ENCODE measurements at places on chromosomes 3 and 15. TPM values are rescaled to one million over a fixed set of nuclear protein-coding genes. Genes with fewer than 3 reads are reported as not detected.

DNA sequence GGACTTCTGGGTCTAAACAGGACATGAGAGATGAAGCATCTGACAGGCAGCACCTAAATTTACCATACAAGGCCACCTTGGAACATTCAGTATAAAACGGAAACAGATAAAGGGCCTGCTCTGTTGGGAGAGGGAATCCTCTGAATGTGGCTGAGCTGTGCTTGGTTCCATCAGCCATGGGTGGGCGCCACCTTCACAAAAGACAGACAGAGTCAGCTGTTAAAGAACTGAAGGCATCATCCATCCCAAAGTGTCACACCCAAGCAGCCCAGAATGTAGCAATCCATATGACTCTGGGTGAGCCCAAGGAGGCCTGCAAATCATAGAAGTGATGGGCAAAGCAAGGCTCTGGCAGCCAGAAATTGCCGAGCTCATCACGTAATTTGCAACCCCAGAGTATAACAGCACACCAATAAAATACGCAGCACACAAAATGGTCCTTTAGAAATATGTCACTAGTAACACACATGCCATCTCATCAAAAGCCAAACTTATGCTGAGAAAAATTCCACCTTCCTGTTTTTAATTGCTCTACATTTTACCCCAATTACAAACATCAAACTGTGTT, 24.8 kb upstream of the RBP1 start:
- DNase-seq: no peak

SERPINI2 gene
- not detected for total RNA-seq

DNA sequence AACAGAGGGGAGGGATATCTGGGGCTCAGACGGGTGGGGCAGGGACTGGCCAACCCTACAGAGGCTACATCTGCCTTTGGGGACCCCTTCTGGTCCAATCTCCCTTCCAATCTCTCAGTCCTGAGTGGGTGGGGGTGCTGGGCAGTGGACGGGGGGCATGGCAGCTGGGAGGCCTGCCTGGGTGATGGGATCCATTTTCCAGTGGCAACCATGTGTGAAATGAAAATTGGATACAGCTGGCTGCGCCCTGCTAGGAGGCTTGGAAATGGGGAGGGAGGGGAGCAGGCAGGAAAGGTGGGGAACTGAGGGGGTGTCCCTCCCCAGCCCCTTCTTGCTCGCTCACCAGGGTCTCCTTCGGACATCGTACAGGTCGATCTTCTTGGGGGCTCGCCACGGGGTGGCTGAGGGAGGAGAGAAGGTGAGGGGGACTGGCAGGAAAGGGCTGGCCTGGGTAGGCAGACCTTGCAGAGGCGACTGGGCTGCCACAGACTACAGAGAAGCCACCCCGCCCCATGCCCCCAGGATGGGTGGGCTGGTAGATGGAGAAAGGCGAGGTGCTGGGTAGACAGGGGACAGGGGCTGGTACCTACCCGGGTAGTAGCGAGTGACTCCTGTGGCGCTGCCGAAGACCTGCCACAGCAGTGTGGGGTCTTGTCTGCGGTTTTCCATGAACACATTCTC, 21.2 kb upstream of the TMEM115 start:
- DNase-seq: no peak

ARPP21 gene
- 1.6 TPM for total RNA-seq

- no peak for DNase-seq
These were observed 103.0 kb downstream of the CORO2B start for GRCh38 chr15:68681836-68682235.

DNA sequence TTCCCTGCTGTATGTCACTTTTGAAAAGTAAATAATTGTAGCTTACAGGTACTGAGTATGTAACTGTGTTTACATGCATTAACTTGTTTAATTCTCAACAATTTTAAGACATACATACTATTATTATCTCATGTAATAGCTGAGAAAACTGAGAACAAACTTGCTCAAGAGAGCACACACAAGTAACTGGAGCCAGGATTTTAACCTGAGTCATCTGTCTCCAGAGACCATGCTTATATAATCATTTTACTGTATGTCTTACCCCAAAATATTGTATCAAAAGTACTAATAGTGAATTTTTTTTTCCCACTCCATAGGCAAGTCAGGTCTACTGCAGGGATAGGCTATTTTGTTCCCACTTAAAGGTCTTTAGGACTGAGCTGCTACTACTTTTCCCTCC, 95.4 kb downstream of the FEZF2 start:
- DNase-seq: no peak

- no peak for DNase-seq
These were observed 1.3 kb downstream of the ALPK3 start for GRCh38 chr15:84818261-84819131.

GRCh38 chr15:74375303-74375693, 7.9 kb upstream of the CYP11A1 start:
- peak; percentile 91 for DNase-seq

DNA sequence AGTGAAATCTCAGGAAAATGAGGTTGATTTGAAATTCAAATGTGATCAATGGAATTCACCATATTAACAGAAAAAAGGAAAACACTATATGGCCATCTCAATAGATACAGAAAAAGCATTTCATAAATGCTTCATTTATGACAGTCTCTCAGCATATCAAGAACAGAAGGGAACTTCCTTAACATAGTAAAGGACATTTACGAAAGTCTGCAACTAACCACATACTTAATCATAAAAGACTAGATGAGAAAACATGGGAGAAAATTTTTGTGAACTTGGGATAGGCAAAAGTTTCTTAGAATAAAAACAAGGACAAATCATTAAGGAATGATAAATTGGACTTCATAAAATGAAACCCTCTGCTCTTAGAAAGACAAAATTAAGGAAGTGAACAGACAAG, 24.7 kb upstream of the TIPARP start:
- no peak for DNase-seq

DNA sequence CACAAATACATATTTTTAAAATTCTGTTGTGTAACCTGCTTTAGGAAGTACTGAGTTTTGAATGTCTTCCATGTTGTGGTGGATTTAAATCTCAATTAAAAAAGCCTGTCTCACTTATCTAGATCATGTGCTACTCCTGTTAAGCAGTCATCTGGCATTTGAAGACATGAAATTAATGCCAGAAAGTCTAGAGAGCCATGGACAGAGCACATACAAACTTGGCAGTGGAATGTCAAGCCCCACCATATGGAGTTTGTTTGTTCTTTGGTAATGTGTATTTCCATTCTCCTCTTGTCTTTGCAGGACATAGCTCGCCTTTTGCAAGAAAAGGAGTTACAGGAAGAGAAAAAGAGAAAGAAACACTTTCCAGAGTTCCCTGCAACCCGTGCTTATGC, 39.3 kb upstream of the UTS2B start:
- DNase-seq: no peak

GRCh38 chr3:185754920-185755319, 69.9 kb downstream of the IGF2BP2 start:
- no peak for DNase-seq

DNA sequence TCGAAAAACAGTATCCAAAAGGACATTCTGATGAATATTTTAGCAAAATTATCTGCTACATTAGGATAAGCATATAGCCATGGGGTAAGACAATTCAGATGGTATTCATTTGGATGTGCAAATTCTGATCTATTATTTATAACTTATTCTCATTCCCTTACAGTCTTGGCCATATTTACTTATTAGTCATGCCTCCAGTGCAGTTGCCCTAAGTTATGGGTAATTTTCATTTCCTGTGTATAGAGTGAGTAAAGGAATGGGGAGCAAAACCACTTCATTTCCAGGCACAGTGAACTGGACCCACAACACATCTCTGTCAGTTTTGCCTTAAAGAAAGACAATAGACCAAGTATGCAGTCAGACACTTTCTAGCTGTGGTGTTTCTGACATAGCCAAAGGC, 134.3 kb downstream of the POLQ start:
- DNase-seq: no peak

- DNase-seq: no peak
These were observed 33.0 kb downstream of the CCDC12 start for GRCh38 chr3:46943237-46944187.

- no peak for DNase-seq
These were observed 47.8 kb downstream of the GOLIM4 start for GRCh38 chr3:168047936-168048335.

CLDN11 gene
- 24.6 TPM for total RNA-seq

- DNase-seq: no peak
These were observed 70.5 kb upstream of the MAP4 start for GRCh38 chr3:48086705-48087104.

PSMA4 gene
- total RNA-seq: 138 TPM

- DNase-seq: no peak
These were observed 60.0 kb downstream of the ZNF385D start for GRCh38 chr3:21691036-21691435.

ALPK3 gene
- total RNA-seq: 4.5 TPM

DNA sequence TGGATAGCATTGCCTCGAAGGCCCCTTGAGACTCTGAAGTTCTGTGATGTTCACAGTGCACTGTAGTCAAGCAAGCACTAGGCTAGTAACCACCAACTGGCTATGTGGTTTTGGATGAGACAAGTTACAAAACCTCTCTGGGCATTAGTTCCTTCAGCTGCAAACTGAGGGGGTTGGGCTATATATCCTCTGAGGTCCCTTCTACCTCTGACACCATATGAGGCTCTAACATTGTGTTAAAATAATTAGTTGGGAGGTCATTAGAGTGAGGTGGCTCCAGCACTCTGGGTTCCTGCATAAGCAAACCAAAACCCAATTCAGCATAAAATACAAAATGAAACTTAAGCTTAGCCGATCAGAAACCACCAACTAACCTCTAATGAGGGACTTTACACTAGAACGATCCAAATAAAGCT, 209.5 kb upstream of the LRRN1 start:
- no peak for DNase-seq

GNAT1 gene
- total RNA-seq: not detected

ZNF80 gene
- 0.19 TPM for total RNA-seq

DNA sequence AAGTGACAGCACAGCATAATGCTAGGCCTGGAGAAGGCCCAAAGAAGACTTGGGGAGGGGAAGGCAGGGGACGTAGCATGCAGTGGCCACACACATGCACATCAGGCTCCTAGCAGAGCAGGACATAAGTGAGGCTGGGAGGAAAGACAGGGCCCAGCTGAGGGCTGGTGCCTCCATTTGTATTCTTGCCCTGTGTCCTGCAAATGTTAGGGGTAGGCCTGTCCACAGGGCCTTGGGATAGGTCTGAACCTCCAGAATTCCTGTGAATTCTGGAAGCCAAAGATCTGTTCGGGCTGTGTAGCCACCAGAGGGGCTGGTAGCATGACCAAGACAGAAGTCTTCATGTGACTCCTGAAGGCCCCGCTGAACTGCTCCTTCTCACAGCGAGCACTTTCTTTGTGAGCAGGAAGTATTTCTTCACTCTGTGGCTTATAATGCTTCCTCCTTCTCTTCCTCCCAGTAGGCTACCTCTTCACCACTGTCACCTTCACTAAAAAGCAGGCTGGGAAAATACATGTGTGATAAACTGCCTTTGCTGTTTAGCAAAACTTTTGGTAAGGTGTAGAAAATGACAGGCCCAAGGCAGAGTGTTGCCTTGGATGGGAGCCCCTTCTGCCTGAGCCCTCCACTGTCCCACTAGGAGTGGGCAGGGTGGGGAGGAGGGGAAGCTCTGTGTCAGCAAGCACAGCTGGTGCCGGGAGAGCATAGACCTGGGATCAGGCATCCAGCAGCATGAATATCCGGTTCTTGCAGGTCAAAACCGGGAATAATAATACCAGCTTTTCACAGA, 8.4 kb downstream of the CERS3 start:
- DNase-seq: no peak

UROC1 gene
- not detected for total RNA-seq

DNA sequence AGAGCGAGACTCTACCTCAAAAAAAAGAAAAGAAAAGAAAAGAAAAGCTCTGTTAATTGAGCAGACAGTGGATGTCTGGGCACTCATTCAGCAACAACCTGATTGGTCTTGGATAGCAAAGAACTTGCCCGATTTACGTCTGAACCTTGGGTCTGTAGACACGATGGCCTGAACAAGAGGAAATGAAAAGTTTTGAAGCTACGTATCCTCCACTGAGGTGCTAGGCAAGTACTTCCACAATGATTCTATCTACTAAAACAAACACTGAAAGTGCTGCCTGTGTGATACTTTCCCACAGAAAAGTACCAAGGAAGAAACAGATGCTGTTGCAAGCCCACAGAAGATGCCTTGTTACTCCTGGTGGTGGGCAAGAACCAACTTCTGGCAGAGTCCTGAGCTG, 21.8 kb upstream of the MUSTN1 start:
- DNase-seq: no peak

GRCh38 chr3:186220911-186221645, 112.2 kb upstream of the ETV5 start:
- DNase-seq: no peak

GRCh38 chr3:167095976-167096375, 284.1 kb downstream of the ZBBX start:
- DNase-seq: no peak

DNA sequence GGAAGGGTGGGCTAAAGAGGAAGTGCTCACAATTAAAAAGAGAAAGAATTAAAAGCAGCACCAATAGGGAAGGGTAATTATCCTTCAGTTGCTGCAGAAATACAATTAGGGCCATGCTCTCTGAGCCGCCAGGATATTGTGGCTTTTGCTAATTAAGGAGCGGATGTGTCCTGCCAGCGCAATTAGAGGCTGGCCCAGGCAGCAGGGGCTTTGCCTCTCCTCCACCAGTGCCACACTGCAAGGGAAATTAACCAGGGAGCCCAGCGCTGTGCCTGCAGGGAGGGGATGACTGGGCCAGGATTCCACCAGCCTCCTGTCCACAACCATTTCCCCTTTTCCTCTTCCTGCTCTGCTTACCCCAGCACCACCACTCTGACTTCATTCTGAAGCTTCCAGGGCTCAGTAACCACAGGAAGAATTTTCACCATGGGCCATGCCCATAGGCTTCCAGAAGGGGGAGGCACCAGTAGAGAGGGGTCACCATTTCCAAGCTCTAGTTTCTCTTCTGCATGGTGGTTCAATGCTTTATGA, 10.4 kb upstream of the AEN start:
- DNase-seq: no peak
